ENCODE measurements at places on chromosomes 6 and 20.

GRCh38 chr6:13053006-13053461, 275.3 kb downstream of the TBC1D7 start:
- H3K27me3 ChIP-seq: no peaks in the 10 kb centered on the region
- H3K36me3 ChIP-seq: no peaks in the 10 kb centered on the region
- no peak overlapping the region for H3K27ac ChIP-seq
- H3K4me1 ChIP-seq: no peaks in the 10 kb centered on the region
- H3K4me3 ChIP-seq: no peak overlapping the region

- 0 out of 2 replicates have a peak, but pooled peaks cover 3% of the 10 kb centered on the region for H3K36me3 ChIP-seq
- peak overlapping the region; percentile 69 for H3K4me3 ChIP-seq
- H3K27ac ChIP-seq: no peak overlapping the region
- H3K27me3 ChIP-seq: no peaks in the 10 kb centered on the region
- peaks cover 16% of the 10 kb centered on the region for H3K4me1 ChIP-seq
Observed at GRCh38 chr20:52191916-52192718, 538 bp upstream of the ZFP64 start.

- H3K27me3 ChIP-seq: no peaks in the 10 kb centered on the region
- no peaks in the 10 kb centered on the region for H3K36me3 ChIP-seq
- H3K4me3 ChIP-seq: no peak overlapping the region
- no peak overlapping the region for H3K27ac ChIP-seq
- no peaks in the 10 kb centered on the region for H3K4me1 ChIP-seq
Observed at GRCh38 chr6:22583230-22583629, 13.9 kb downstream of the HDGFL1 start.

GRCh38 chr6:47651505-47651944, 46.9 kb upstream of the ADGRF4 start:
- no peak overlapping the region for H3K4me3 ChIP-seq
- no peaks in the 10 kb centered on the region for H3K36me3 ChIP-seq

GRCh38 chr6:105560611-105561066, 157.8 kb upstream of the PREP start:
- no peak overlapping the region for H3K4me3 ChIP-seq
- H3K36me3 ChIP-seq: no peaks in the 10 kb centered on the region
- no peak for DNase-seq
- no peaks in the 10 kb centered on the region for H3K27me3 ChIP-seq
- H3K27ac ChIP-seq: no peak overlapping the region

DNA sequence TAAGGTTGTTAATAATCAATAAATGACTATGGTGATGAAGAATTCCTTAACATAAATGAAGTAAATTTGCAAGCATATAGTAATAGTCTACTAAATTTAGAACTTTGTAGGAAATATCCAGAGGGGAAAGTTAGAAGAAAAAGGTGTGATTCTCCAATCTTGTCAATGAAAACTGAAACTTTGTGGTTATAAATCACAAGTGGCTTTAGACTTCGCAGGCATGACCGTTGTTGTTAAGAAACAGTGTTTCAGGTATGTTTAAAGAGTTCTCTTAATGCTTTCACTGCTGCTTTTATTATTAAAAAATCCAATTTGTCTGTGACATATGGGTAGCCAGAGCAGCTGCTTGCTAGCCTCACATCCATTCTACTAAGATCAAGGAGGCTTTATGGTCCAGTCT, 475.6 kb upstream of the ADGRB3 start:
- no peaks in the 10 kb centered on the region for H3K36me3 ChIP-seq
- no peaks in the 10 kb centered on the region for H3K27me3 ChIP-seq
- H3K4me1 ChIP-seq: no peaks in the 10 kb centered on the region

- H3K4me1 ChIP-seq: no peaks in the 10 kb centered on the region
- no peak overlapping the region for H3K4me3 ChIP-seq
- no peaks in the 10 kb centered on the region for H3K27me3 ChIP-seq
- no peak overlapping the region for H3K27ac ChIP-seq
- H3K36me3 ChIP-seq: no peaks in the 10 kb centered on the region
Observed at GRCh38 chr6:129163551-129163950, 280.6 kb downstream of the LAMA2 start.

DNA sequence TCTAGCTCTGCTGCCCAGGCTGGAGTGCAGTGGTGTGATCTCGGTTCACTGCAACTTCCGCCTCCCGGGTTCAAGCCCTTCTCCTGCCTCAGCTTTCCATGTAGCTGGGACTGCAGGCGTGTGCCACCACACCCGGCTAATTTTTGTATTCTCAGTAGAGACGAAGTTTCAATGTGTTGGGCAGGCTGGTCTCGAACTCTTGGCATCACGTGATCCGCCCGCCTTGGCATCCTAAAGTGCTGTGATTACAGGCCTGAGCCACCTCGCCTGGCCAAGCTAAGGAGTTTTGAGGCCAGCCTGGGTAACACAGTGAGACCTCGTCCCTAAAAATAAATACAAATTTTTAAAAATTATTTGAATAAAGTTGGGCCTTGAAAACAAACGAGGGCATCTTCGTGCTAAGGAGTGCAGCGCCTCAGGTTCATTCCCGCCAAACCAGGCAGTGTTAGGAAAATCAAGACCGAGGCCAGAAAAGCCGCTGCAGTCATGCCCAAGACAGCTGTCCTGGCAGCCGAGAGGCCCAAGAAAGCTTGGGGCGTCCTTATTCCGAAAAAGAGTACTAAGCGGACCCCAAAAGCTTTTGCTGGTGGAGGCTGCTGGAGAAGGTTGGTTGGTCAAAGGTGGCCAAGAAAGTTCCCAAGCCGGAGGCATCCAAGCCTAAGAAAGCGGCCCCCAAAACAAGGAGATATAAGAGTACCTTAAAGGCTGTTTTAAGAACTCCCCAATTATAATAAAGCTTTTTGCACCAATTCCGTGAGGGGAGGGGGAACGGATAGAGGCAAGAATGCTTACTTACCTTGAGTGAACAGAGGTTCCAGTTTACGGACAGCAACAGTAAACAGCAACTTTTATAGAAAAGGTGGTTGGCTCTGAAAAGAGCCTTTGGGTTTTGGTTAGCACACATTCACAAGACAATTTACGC, 109.0 kb downstream of the HFE start:
- peak overlapping the region; percentile 71 for H3K27ac ChIP-seq
- H3K27me3 ChIP-seq: no peaks in the 10 kb centered on the region
- H3K36me3 ChIP-seq: peaks cover 12% of the 10 kb centered on the region
- peak overlapping the region; percentile 56 for H3K4me3 ChIP-seq

GRCh38 chr6:15561447-15562199, 101.2 kb downstream of the DTNBP1 start:
- no peak overlapping the region for H3K27ac ChIP-seq
- H3K4me1 ChIP-seq: no peaks in the 10 kb centered on the region
- no peak overlapping the region for H3K4me3 ChIP-seq
- H3K27me3 ChIP-seq: no peaks in the 10 kb centered on the region

DNA sequence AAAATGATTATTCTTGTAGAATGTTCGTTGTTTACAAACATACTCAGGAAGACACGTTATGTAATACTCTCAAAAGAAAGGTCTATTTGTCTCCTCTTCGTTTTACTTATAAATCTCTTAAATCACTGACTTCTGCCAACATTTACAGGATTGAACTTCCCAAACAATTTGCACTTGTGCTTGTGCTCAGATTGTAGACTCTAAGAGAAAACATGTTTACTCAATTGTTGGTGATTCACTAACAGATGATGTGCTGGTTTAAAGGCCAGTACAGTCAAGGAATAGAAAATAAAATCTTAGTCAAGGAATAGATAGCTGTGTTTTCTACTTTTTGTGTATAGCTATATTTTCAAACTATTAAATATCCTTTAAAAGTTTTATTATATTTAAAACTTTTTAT, 172.8 kb downstream of the GJA1 start:
- no peak overlapping the region for H3K27ac ChIP-seq
- no peaks in the 10 kb centered on the region for H3K27me3 ChIP-seq
- peaks cover 7% of the 10 kb centered on the region for H3K4me1 ChIP-seq
- H3K4me3 ChIP-seq: no peak overlapping the region
- no peaks in the 10 kb centered on the region for H3K36me3 ChIP-seq

GRCh38 chr6:150659046-150659763, 59.5 kb downstream of the PLEKHG1 start:
- H3K27ac ChIP-seq: no peak overlapping the region
- H3K4me3 ChIP-seq: no peak overlapping the region

GRCh38 chr20:58625585-58625984, 25.5 kb upstream of the STX16 start:
- peaks cover 62% of the 10 kb centered on the region for H3K4me1 ChIP-seq
- DNase-seq: no peak
- H3K4me3 ChIP-seq: no peak overlapping the region
- no peaks in the 10 kb centered on the region for H3K36me3 ChIP-seq
- H3K27me3 ChIP-seq: no peaks in the 10 kb centered on the region

DNA sequence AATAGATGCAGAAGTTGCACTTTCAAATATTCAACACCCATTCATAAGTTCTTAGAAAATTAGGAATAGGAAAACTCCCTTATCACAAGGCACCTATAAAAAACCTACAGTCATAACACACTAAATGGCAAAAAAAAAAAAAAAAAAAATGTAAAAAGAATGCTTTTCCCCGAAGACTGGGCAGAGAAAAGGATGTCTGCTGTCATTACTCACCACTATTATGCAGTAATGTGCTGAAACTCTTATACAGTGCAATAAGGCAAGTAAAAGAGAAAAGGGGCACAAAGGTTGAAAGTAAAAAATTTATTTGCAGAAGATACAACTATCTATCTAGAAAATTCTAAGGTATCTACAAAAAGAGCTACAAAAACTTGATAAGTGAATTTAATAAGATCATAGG, 607.8 kb upstream of the ARID1B start:
- no peaks in the 10 kb centered on the region for H3K27me3 ChIP-seq
- no peaks in the 10 kb centered on the region for H3K36me3 ChIP-seq
- DNase-seq: no peak
- H3K4me1 ChIP-seq: no peaks in the 10 kb centered on the region
- no peak overlapping the region for H3K4me3 ChIP-seq
- H3K27ac ChIP-seq: no peak overlapping the region

- no peaks in the 10 kb centered on the region for H3K36me3 ChIP-seq
- H3K4me1 ChIP-seq: peaks cover 11% of the 10 kb centered on the region
- peak; percentile 21 for DNase-seq
- H3K27me3 ChIP-seq: no peaks in the 10 kb centered on the region
Observed at GRCh38 chr6:7052443-7053011, 55.2 kb upstream of the RREB1 start.

- no peaks in the 10 kb centered on the region for H3K27me3 ChIP-seq
- no peak overlapping the region for H3K4me3 ChIP-seq
- no peak for DNase-seq
- H3K27ac ChIP-seq: no peak overlapping the region
Observed at GRCh38 chr6:25424303-25424702, 145.1 kb downstream of the CARMIL1 start.

DNA sequence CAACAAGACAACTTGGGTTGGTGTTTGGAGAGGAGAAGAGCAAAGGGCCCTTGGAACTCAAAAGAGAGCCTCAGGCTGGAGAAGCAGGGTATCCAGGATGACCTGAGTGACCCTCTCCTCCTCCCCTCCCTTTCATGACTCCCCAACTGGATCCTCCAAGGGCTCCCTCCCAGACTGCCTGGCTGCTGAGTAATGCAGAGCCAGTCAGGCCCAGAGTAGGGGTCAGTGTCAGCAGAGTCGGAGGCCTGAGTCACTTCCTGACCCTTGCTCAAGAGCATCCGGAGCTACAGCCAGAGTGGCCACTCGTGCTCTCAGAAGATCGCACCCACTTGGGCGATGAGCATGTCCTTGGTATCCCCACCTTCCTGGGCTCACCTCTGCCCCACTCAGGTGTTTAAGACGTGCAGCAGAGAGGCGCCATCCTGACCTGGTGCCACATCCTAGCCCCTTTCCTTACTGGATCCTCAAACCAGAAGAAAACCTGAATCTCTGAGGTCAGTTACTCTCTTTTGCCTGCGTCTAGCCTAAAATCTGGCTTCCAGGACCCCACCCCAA, 2.8 kb upstream of the MAPK13 start:
- no peak for DNase-seq
- no peak overlapping the region for H3K4me3 ChIP-seq
- no peaks in the 10 kb centered on the region for H3K36me3 ChIP-seq
- no peaks in the 10 kb centered on the region for H3K27me3 ChIP-seq
- H3K4me1 ChIP-seq: peaks cover 12% of the 10 kb centered on the region

GRCh38 chr6:143018955-143019354, 41.7 kb upstream of the AIG1 start:
- no peak for DNase-seq
- H3K27ac ChIP-seq: no peak overlapping the region
- no peaks in the 10 kb centered on the region for H3K4me1 ChIP-seq
- H3K36me3 ChIP-seq: no peaks in the 10 kb centered on the region
- H3K27me3 ChIP-seq: no peaks in the 10 kb centered on the region

GRCh38 chr6:135657207-135657606, 159.7 kb upstream of the AHI1 start:
- no peaks in the 10 kb centered on the region for H3K27me3 ChIP-seq
- no peak overlapping the region for H3K4me3 ChIP-seq
- H3K27ac ChIP-seq: no peak overlapping the region
- no peak for DNase-seq

- DNase-seq: no peak
- H3K27me3 ChIP-seq: no peaks in the 10 kb centered on the region
- H3K27ac ChIP-seq: no peak overlapping the region
- no peak overlapping the region for H3K4me3 ChIP-seq
Observed at GRCh38 chr6:136031982-136032381, 180.5 kb downstream of the PDE7B start.

- H3K4me3 ChIP-seq: no peak overlapping the region
- H3K27ac ChIP-seq: no peak overlapping the region
- H3K27me3 ChIP-seq: no peaks in the 10 kb centered on the region
- H3K4me1 ChIP-seq: peaks cover 15% of the 10 kb centered on the region
- DNase-seq: no peak
Observed at GRCh38 chr6:146851837-146852236, 253.1 kb downstream of the ADGB start.

DNA sequence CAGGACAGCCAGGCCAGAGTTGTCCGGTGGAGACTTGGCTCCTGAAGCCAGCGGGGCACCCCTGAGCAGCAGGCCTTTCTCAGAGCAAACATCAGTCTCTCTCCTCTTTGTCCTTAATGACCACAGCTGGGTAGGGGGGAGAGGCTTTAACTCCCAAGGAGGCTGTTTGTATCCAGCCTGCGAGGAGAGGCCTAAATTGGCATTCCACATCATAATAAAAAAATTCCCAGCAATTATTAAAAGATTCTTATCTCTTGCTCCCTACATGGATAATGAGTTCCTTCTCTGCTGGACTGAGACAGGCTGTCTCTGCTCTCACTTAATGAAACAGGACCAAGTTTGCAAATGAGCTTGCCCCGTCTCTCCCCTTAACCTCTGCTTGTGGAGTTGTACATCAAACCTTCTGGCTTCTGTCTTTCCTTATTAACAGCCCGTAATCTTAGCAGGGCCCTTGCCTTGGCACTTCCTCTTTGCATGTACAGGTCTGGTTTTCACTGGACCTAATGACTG, 838.2 kb downstream of the MAFB start:
- H3K4me3 ChIP-seq: no peak overlapping the region
- 0 out of 2 replicates have a peak, but pooled peaks cover 5% of the 10 kb centered on the region for H3K4me1 ChIP-seq
- no peak overlapping the region for H3K27ac ChIP-seq
- no peaks in the 10 kb centered on the region for H3K36me3 ChIP-seq
- no peak for DNase-seq
